Activated CD4-positive, CD25-positive, alpha-beta regulatory T cell treated with anti-CD3 and anti-CD28 coated beads, Interleukin-2, amount 50 U/mL, for 24 hours (primary cell): ENCODE measurements at places on chromosomes 2 and 18.
A peak's percentile ranks its signal among the peaks of the same experiment; 100 is the strongest.

- no peak for ATAC-seq
These were observed 60.6 kb downstream of the ZNF516 start for GRCh38 chr18:76434452-76434851.

DNA sequence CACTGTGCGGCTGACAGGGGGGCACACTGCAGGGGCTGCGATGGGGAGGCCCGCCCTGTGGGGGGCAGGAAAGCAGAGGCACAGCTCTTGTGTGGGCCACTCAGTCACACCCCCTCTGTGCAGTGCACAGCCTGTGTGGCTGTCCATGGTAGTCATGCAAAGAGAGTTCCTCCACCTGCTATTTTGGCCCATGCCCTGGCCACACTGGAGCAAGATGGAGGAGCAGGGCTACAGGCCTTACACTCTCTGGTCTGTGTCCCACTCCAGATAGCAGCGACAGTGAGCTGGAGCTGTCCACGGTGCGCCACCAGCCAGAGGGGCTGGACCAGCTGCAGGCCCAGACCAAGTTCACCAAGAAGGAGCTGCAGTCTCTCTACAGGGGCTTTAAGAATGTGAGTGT lies 28.5 kb upstream of the FAHD2A start:
- no peak for ATAC-seq

GRCh38 chr2:166784296-166784946 lies 103.9 kb upstream of the XIRP2 start:
- no peak for ATAC-seq

GRCh38 chr18:67199993-67200617 lies 316.4 kb downstream of the DSEL start:
- no peak for ATAC-seq

DNA sequence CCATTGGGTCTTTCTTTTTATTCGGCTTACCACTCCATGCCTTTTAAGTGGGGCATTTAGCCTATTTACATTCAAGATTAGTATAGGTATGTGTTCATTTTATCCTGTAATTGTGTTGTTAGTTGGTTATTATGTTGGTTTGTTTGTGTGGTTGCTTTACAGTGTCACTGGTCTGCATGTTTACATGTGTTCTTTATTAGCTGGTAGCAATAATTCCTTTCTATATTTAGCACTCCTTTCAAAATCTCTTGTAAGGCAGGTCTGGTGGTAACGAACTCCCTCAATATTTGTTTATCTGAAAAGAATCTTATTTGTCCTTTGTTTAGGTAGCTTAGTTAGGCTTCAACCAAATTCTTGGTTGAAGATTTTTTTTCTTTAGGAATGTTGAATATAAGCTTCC lies 68.7 kb upstream of the XDH start:
- no peak for ATAC-seq

GRCh38 chr18:7735196-7735595 lies 168.1 kb downstream of the PTPRM start:
- ATAC-seq = no peak

DNA sequence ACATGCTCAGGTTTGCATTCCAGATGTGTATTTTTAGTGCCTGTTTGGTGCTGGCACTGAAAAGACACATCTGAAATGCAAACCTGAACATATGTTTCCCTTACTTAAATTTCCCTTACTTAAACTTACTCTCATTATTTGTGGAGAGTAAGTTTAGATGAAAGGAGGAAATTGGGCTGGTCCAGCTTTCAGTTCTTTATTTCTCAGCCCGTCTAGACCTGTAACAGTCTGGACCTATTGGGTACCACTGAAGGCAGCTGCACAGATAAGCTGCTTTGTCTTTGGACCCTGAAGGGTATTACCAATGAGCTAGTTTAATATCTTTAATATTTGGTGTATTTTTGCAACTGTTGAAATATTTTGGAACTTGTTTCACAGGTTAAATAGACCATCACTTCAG lies 17.0 kb upstream of the DSG3 start:
- ATAC-seq = no peak

DNA sequence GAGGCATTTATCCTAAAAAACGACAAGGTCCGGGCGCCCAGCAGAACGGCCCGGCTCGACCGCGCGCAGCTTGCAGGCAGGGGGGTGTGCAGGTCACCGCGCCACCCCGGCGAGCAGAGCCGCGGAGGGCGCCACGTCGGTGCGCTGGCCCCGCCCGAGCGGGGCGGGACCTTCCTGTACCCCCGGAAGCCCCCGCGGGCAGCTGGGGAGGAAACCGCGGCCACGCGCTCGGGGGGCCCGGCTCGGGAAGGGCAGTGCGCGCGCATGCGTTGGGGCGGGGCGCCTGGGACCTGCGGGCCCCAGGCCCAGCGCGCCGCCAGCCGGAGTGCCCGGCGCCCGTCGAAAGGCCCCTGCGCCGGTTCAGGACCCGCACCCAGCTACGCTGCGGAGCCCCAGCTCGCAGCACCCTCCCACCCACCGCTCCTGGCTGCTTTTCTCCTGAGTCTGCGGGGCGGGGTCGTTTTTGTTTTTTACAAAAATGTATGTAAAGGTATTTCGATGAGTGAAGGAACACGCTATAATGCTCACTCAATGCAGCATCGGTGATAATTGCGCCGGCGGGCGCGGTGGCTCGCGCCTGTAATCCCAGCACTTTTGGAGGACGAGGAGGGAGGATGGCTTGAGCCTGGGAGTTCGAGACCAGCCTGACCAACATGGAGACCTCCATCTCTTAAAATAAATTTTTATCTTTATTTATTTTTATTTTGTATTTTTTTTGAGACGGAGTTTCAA lies 47.7 kb upstream of the POMC start:
- peak; percentile 95 for ATAC-seq
